ENCODE measurements at places on chromosomes 7 and 10.

DNA sequence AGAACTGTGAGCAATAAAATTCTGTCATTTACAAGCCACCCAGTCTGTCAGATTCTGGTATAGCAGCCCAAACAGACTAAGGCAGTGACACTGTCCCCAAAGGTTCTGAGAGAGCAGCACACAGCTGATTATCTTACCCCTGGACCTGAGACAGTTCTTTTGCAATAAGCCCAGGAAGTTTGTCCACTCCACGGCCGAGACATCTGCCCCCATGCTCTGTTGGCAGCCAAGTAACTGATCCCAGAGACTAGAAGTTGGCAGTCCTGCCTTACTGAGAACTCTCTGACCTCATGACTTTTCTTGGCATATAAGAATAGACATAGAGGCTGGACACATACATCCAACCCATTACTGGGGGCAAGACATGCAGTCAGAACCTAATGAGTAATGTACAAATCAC lies 243.0 kb upstream of the GRB10 start:
- H3K27ac ChIP-seq, result no peak overlapping the region
- no peak for DNase-seq
- peaks cover 23% of the 10 kb centered on the region for H3K4me1 ChIP-seq
- no peak overlapping the region for H3K4me3 ChIP-seq

DNA sequence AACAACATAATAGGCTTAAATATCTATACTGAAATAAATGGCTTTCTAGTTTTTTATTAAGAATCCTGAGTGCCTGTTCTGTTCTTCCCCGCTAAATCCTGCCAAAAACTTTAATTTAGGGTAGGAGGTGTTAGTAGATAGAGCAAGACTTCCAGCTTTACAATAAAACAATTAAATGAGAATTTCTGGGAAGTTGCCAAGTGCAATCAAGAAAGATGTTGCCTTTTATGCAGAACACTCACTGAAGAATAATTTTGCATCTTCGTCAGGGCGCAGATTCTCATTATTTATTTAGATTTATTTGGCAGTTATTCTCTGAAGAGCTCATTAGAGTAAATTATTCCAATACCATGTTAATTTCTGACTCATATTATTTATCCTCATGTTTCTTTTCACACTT lies 103.2 kb upstream of the GPR141 start:
- no peak for DNase-seq
- H3K4me1 ChIP-seq, result no peaks in the 10 kb centered on the region
- H3K36me3 ChIP-seq, result no peaks in the 10 kb centered on the region
- peaks cover 4% of the 10 kb centered on the region for H3K27me3 ChIP-seq

GRCh38 chr10:59682986-59683937 lies 26.4 kb downstream of the SLC16A9 start:
- H3K27me3 ChIP-seq, result no peaks in the 10 kb centered on the region
- H3K27ac ChIP-seq, result no peak overlapping the region
- DNase-seq, result no peak
- H3K4me3 ChIP-seq, result no peak overlapping the region

- H3K4me1 ChIP-seq, result peaks cover 31% of the 10 kb centered on the region
- DNase-seq, result no peak
- no peak overlapping the region for H3K4me3 ChIP-seq
- peaks cover 29% of the 10 kb centered on the region for H3K36me3 ChIP-seq
- H3K27me3 ChIP-seq, result no peaks in the 10 kb centered on the region
- no peak overlapping the region for H3K27ac ChIP-seq
Observed at GRCh38 chr7:23520582-23520981, 11.2 kb downstream of the TRA2A start.

GRCh38 chr10:104251443-104251842 lies 3.2 kb upstream of the GSTO1 start:
- no peak overlapping the region for H3K27ac ChIP-seq
- no peak for DNase-seq
- H3K4me1 ChIP-seq, result peaks cover 21% of the 10 kb centered on the region
- no peak overlapping the region for H3K4me3 ChIP-seq

DNA sequence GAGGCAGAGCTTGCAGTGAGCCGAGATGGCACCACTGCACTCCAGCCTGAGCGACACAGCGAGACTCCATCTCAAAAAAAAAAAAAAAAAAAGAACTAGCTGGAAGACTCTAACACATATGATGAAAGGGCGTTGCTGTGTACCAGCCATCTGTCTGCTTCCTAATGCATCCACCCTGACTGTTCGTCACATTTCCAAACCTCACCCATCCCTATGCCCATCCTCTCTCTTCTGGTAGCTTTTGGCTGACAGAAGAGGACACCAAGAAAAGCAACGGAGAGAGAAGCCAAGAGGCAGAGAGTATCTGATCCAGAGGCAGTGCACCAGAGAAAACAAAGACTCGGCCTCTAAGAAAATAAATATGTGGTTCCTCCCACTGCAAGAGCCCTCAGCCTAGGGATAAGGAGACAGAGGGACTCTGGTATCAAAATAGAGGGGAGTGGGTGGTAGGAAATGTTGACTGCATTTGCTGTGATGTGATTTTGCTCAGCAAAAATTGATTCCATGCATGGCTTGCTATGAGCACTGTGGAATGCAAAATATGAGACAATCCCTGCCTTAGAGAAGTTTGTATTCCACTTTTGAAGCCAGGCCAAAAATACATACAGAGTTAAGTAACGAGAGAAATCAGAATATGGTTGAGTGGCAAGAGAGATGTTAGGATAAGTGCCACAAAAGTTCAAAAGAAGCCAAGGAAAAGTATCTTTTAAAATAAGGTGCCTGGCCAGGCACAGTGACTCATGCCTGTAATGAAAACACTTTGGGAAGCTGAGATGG lies 100.8 kb upstream of the STK17A start:
- peaks cover 29% of the 10 kb centered on the region for H3K4me1 ChIP-seq
- DNase-seq, result no peak
- no peaks in the 10 kb centered on the region for H3K36me3 ChIP-seq
- H3K27me3 ChIP-seq, result no peaks in the 10 kb centered on the region
- H3K4me3 ChIP-seq, result no peak overlapping the region

Measured in chondrocyte (in vitro differentiated cells).